ENCODE measurements at places on chromosomes 7 and 10.

DNA sequence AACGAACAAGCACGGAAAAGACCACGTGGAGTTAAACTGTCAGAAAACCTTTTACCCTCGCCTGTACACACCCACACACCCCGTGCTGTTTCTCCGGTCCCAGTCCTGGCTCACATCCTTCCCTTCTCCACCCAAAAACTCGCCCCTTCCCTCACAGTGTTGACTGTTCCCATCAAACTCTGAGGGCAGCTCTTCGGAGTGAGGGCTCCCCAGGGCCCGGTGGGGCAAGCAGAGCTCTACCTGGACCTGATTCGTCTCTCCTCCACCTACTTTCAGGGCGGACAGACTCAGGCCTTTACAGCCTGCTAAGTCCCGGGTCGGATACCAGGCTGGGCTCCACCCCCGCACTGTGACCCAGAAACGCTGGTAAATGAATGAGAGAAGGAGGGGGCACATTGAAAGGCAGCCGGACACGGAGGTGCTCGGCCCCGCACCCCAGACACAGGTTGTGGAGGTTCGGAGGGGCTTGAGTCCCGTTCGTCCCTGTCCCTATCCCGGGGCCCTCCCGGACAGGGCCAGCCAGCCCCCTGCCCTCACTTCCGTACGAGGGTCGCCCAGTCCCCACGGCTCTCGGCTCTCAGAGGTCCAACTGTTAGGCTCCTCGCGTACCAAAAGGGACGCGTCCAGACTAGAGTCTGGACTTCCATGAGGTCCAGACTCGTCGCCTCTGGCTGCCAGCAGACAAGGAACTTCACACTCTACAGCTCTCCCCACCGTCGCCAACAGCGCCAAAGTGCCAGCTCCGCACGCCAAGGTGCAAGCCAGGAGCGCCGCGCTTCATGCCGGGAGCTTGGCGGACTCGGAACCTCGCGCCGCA is 31.7 kb upstream of the ASL start:
- peak; percentile 72 for DNase-seq

DNA sequence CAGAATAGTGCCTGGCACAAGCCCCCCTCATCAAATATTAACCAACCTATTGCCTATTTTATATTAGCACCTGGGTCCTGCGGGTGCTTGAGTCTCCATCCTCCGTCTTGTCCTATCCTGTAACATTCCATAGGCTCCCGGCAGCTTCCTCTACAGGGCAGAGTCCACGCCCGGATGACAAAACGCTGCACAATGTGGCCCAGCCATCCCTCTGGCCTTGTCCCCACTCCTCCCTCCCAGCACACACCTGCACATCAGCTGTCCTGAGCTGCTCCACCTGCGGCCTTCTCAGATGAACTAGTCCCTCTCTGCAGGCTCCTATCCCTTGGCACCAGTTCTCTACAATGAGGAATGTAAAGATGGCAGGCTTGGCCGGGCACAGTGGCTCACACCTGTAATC is 153.5 kb upstream of the PDE1C start:
- DNase-seq, result no peak

GRCh38 chr10:12414278-12414989 is 65.1 kb downstream of the CAMK1D start:
- no peak for DNase-seq

DNA sequence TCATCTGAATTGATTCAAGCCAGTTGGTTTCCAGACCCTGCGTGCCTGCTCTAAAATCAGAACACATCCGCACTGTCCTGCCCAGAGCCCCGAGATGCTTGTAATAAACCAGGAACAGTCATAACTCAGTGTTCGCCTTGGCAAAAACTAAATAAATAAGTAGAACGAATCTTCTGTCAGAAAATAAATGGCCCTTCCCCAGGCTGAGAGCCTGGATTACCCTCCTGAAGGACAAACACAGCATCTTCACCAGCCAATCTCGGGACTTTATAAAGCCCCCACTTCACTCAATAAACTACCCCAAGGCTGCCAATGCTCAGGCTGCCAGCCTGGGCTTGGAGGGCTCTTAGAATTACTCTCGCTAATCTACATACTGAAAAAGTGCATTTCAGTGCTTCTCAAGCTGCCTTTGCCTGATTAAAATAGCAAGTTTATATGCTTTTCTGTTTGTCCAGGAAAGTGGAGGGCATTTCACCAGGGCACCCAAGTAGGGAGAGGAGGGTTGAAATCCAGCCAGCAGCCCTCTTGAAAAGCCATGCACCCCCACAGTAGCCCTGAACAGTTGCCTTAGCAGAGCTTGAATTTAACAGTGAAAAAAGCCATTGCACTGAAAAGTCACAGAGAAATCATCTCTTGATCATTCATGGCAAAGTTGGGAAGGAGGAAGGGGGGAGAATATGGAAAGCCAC is 136.6 kb downstream of the CALN1 start:
- no peak for DNase-seq

DNA sequence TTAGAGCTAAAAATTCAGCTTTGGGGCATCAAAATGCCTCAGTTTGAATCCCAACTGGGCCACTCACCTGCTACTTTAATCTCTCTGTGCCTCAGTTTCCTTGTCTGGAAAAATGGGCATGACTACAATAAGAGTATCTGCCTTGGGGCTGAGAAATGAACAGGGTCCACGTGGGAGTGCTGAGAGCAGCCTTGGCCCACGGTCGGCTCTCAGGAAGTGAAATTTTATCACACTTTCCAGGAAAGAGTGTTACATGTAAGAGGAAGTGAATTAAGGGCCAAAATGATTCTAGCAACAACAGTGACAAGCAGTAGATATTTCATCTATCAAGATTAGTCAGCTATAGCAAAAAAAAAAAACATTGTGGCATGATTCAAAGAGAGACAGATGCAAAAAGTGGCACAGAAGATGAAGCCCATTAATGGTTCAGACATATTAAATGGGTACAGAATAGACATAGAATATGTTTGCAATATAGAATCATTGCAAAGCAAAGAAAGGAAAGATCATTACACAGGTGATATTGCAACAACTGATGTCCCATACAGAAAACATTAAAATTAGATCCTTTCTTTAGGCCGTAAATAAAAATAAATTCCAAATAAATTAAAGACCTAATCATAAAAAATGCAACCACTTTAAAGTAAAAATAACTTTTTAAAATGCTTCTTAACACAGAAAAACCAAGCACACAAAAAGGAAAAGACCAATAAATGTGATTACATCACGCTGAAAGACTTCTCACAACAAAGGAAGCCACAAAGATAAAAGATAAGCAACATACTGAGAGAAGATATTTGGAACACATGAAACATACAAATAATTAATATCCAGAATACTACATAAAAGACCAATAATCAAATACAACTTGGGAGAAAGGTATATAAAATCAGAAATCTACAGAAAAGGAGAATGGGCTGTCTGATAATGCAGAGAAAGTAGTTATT is 4.3 kb downstream of the TMEM273 start:
- no peak for DNase-seq
